Suprapubic skin (tissue), 4 donors: ENCODE measurements at places on chromosomes 7 and 10. TPM values are rescaled to one million over a fixed set of nuclear protein-coding genes. Genes with fewer than 3 reads are reported as not detected.
A peak's percentile ranks its signal among the peaks of the same experiment; 100 is the strongest.

- DNase-seq: no peak
- peaks cover 74% of the 10 kb centered on the region for H3K36me3 ChIP-seq
- H3K4me3 ChIP-seq: no peak overlapping the region
Observed at GRCh38 chr7:17870406-17870805, 69.9 kb downstream of the SNX13 start.

EEPD1 gene
- total RNA-seq: 15.2 TPM

GRCh38 chr7:50631639-50632038, 66.4 kb upstream of the DDC start:
- H3K36me3 ChIP-seq: peaks cover 2% of the 10 kb centered on the region

MINDY4 gene
- total RNA-seq: 4.6 TPM

GRCh38 chr7:149181450-149181790, 13.9 kb upstream of the ZNF282 start:
- DNase-seq: no peak
- no peaks in the 10 kb centered on the region for H3K27me3 ChIP-seq
- H3K27ac ChIP-seq: no peak overlapping the region
- H3K4me3 ChIP-seq: no peak overlapping the region
- peaks cover 40% of the 10 kb centered on the region for H3K36me3 ChIP-seq

DNA sequence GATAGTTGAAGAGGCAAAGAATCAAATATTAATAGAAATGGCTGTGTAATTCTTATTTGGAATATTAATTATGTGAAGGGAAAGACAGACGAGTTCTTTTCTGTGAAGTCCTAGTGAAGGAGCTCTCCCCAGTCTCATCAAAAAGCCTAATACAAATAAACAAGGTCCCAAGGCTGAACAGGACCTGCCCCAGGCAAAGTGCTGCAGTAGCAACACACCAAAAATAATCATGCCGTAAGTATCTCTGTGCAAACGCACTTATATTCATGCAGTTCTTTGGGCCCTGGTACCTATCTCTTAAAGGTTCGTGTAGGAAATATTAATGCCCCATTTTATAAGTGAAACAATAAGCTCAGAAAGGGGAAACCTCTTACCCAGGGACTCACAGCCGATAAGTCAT, 12.2 kb upstream of the CHST15 start:
- peaks cover 9% of the 10 kb centered on the region for H3K27me3 ChIP-seq
- DNase-seq: no peak
- peaks cover 24% of the 10 kb centered on the region for H3K4me1 ChIP-seq
- H3K27ac ChIP-seq: no peak overlapping the region

DNA sequence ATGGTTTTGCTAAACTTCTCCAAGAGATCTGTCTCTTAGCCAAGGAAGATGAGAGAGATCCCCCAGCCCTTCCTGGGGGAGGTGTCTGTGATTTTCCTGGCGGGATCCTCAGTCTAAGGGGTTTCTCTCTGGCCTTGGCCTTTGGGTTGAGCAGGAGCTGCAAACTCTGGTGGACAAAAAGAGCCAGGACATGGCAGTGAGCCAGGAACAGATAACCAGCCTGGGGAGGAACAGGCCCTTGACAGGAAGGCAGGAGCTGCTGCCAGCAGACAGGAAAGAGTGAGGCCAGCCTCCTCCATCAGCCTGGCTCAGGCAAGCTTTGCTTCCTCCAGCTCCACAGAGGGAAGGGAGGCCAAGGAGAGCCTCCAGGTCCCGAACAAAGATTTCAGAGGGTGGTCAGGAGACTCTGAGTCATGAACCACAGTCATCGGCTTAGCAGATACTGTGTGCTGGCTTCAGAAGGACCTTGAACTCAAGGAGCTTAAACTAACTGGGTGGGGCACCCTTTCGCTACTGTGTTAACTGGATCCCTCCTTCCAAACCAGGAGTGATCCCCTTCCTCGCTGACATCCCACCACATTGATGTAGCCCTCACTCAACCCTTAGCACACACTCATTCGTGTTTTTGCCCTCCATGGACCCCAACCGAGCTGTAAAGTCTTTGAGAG, 34.7 kb downstream of the DDIT4 start:
- no peak overlapping the region for H3K4me3 ChIP-seq
- peaks cover 30% of the 10 kb centered on the region for H3K4me1 ChIP-seq
- peak overlapping the region; percentile 61 for H3K27ac ChIP-seq
- no peaks in the 10 kb centered on the region for H3K27me3 ChIP-seq
- DNase-seq: no peak

DNA sequence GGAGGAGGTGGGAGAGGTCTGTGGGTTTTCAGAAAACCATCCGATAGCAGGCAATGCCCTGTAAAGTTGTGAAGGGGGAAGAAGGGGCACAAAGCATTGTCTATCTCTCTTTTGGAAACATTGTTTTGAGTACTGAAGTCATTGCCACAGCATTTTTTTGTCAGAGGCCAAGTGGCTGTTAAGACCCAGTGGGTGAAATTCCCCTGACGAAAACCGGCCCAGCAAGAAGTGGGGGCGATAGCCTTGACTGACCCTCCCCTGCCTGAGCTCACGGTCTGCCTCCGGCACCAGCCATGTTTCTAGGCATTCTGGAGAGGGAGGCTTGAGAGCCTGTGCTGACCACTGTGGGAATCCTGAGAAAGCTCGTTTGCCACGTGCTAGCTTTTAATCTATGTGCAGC, 144.7 kb downstream of the RPS24 start:
- no peak overlapping the region for H3K27ac ChIP-seq
- H3K36me3 ChIP-seq: no peaks in the 10 kb centered on the region
- H3K4me1 ChIP-seq: no peaks in the 10 kb centered on the region
- H3K4me3 ChIP-seq: no peak overlapping the region
- H3K27me3 ChIP-seq: peaks cover 5% of the 10 kb centered on the region

DNA sequence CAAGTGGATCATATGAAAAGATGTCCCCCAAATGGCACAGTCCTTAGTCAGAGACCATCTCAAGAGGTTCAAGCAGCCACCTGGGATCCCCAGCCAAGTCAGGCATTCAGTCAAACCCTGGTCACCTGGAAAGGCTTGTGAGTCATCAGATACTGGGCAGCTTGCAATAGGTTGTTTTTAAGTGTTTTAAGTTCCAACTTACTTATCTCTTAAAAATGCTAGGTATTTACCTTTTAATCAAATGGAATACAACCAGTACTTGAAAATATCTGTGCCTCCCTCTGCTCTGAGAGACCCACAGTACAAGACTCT, 262.2 kb downstream of the WDR11 start:
- H3K36me3 ChIP-seq: no peaks in the 10 kb centered on the region
- no peak for DNase-seq
- H3K27me3 ChIP-seq: no peaks in the 10 kb centered on the region
- no peak overlapping the region for H3K4me3 ChIP-seq

DNA sequence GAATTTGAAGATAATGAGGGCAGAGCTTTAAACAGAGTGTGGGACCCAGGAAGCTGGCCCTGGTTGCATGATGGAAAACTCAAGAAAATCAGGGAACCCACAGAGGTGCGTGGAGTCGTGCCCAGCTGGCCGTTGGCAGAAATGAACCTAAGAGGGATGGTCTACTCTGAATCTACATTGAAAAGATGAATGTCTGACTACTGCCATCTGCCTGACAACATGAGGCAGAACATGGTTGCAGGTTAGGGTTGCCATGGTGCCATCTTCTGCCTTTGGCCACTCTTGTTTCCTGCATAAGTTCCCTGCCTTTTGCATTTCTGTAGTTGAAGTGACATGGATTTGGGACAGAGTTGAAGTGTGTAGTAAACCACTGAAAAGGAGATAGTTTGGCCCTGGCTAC, 138.5 kb upstream of the COBL start:
- no peaks in the 10 kb centered on the region for H3K36me3 ChIP-seq
- no peak overlapping the region for H3K27ac ChIP-seq
- DNase-seq: no peak
- no peaks in the 10 kb centered on the region for H3K27me3 ChIP-seq
- no peak overlapping the region for H3K4me3 ChIP-seq

DNA sequence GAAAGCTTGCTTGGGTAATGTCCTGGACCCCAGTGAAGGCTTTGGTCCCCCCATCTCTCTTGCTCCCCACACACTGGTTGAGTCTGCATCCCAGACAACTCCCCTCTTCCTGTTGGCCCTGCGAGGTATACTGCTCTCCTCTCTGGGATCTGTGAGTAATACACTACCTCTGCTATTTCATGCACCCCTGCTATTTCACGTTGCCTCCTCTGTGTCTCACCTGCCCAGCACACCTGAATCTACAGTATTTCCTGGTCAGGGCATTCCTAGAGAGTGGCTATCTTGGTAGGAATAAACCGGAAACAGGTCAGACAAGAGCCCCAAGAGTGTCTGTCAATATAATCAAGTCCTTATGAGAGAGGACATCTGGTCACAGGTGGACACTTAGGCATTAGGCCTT, 114.3 kb upstream of the ODAD2 start:
- no peak for DNase-seq
- no peak overlapping the region for H3K27ac ChIP-seq
- no peaks in the 10 kb centered on the region for H3K4me1 ChIP-seq
- H3K36me3 ChIP-seq: no peaks in the 10 kb centered on the region
- H3K27me3 ChIP-seq: no peaks in the 10 kb centered on the region
- H3K4me3 ChIP-seq: no peak overlapping the region

GRCh38 chr10:15112657-15113056, 15.5 kb downstream of the RPP38 start:
- no peak overlapping the region for H3K4me3 ChIP-seq
- H3K4me1 ChIP-seq: no peaks in the 10 kb centered on the region
- no peak overlapping the region for H3K27ac ChIP-seq
- DNase-seq: no peak
- H3K36me3 ChIP-seq: peaks cover 52% of the 10 kb centered on the region

- peaks cover 3% of the 10 kb centered on the region for H3K27me3 ChIP-seq
- H3K4me3 ChIP-seq: no peak overlapping the region
- no peak for DNase-seq
Observed at GRCh38 chr7:149637911-149638565, 135.3 kb downstream of the ZNF467 start.

DNA sequence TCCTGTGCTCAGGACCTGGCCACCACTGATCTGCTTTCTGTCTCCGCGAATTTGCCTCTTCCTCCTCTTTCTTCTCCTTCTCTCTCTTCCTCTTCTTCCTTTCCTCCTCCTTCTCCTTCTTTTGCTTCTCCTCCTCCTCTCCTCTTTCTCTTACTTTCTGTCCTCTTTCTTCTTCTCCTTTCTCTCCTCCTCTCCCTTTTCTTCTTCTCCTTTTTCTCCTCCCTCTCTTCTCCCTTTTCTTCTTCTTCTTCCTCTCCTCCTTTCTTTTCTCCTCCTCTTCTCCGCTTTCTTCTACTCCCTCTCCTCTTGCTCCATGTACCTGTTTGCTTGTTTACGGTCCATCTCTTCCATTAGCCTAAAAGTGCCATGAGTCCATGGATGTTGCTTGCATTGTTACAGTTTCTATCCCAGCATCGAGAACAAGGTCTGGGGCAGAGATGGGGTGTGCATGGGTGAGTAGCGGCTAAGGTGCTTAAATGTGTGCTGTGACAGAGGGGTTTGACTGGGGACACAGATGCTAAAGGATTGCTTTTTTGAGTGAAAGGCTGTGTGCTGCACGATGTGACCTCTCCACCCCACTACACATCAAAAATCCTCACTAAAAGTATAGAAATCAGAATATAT, 7.7 kb downstream of the SH2D4B start:
- peaks cover 10% of the 10 kb centered on the region for H3K4me1 ChIP-seq
- H3K4me3 ChIP-seq: no peak overlapping the region
- no peaks in the 10 kb centered on the region for H3K36me3 ChIP-seq
- no peak for DNase-seq

DNA sequence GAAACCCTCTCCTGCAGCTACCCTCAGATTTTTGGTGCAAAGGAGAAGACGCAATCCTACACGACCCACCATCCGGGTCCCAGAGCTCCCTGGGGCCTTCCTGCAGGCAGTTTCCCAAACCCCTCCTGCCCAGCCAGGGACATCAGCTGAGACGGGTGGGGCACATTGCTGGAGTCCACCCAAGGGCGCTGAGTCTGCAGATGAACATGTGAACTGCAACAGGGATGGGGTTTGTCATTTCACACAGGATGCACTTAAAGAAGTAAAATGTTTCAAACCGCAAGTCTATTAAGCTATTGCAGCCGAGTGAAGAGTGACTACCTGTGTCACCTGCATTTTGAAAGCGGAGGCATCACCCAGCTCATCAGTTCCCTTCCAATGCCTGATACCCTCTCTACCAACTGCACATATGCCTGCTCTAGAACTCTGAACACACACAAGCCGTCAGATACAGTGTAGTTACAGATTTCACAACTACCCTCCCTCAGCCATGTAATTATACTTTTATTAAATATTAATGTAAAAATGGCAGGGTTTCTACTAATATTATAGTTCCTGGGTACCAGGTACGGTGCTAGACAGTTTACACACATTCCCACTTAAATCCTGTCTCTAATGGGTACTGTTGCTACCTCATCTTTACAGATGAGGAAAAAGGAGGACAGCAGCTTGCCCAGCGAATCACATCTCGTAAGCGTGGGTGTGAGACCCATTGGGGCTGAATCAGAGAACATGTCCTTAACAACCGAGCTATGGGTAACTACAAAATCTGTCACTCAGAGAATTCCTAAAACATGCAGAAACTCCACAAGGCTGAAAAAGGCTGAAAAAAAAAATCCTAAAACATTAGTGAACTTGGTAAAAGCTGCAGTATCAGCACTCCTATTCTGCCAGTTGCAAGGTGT, 71.2 kb downstream of the GRB10 start:
- H3K4me1 ChIP-seq: peaks cover 38% of the 10 kb centered on the region
- no peak for DNase-seq
- H3K4me3 ChIP-seq: no peak overlapping the region
- H3K27me3 ChIP-seq: no peaks in the 10 kb centered on the region
- no peaks in the 10 kb centered on the region for H3K36me3 ChIP-seq

DNA sequence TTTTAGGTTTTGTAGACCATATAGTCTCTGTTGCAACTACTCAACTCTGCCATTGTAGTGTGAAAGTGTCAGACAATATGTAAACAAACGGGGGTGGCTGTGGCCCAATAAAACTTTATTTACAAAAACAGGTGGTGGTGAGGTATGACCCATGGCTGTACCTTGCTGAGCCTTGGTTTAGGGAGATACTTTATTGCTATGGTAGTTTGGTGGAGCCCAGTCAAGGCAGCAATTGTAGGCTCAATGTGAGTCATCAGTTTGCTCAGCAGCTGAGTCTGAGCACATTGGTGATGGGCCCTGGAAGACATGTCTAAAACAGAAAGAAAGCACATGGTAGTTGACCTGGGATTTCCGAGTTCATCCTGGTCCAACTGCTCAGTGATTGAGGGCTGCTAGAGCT, 242.5 kb downstream of the REEP3 start:
- no peaks in the 10 kb centered on the region for H3K27me3 ChIP-seq
- H3K4me1 ChIP-seq: peaks cover 17% of the 10 kb centered on the region
- H3K27ac ChIP-seq: no peak overlapping the region
- no peak for DNase-seq

ZWINT gene
- total RNA-seq: 11.6 TPM

DNA sequence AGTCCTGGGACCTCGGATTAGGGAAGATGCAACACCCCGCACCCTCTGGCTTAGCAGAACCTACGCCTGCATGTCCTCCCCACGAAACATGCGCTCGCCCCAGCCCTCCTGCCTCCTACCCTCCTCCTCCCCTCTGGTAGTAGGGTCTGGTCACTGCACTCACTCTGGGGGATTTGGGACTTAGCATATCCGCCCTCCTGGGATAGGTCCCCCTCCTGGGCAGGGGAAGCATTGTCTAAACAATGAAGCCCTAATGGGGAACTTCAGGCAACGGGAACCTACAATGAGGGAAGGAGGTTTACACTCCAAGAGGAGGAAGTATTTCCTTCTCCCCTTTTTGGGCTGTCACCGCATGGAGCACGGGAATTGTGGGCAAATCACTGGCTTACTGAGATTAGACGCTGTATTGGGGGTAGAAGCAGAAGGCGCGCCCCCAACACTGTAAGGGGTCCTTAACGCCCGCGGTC, 892 bp downstream of the CRHR2 start:
- peaks cover 87% of the 10 kb centered on the region for H3K27me3 ChIP-seq
- no peak overlapping the region for H3K27ac ChIP-seq
- peak overlapping the region; percentile 48 for H3K4me3 ChIP-seq
